Left cardiac atrium (tissue), 4 donors: ENCODE measurements at places on chromosomes 16 and 17. TPM values are rescaled to one million over a fixed set of nuclear protein-coding genes. Genes with fewer than 3 reads are reported as not detected.

DNA sequence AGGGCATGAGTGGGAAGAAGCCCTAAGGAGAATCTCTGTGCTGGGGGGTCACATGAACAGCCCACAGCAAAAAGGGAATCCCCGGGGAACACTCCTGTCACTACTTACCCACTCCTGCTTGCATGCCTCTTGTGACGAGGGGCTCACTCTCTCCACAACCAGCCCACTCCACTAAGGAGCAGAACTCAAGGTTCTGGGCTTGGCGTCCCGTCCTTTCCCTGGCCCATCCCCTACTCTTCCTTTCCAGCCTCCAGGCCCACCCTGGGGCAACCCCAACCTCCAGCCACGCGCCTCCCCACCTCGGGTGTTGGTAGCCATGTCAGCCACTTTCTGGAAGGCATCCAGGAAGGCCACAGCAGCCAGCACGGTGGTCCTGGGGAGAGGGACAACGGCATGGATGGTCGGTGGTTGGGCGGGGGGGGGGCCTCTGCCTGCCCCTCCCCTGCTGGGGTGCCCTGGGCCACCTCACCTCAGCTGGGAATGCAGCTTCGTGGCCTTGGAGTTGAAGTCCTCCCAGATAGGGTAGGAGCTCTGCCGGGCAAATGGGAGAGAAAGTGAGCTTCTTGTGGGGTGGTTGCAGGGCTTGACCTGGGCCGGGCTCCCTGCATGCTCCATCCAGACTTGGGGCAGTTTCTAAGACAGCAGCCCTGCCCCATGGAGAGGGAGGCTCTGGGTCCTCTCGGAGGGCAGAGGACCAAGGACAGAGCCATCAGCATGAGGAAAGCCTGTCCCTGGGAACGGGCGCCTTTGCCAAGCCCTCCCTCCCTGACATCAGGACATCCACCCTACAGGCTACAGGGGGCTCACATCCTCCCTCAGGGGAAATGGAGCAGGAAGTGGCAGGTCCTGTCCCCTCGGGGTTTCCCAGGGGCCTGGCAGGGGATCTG lies 5.1 kb downstream of the MTSS2 start:
- DNase-seq: peak; percentile 23

DNA sequence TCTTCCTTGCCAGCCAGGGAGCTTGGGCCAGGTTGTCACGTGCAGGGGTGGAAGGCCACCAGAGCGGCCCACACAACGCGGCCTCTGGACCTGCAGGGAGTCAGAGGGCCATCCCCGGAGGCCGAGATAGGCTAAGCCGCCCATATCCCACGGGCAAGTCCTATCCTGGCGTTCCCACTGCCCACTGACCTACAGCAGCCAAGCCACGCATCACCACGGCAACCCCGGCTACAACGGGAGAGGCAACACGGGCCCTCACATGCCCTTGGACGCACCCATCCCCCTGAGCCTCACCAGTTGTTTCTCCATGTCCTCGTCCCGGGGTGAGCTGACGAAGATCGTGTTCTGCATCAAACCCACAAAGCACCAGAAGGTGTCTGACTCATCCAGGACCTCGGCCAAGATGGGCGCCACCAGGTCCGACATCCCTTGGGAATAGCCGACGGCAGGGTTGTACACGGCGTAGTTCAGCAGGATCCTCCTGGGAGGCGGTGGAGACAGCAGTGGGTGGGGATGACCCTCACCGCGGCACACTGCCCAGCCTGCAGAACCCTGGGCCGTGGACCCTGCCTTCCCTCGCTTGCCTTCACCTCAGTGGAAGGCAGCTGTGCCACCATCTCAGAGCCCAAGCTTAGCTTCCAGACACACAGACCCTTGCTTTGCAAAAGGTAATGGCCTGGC lies 88.2 kb downstream of the TBC1D16 start:
- DNase-seq: no peak

- no peak for DNase-seq
Observed at GRCh38 chr17:82283208-82283749, 9.8 kb upstream of the CSNK1D start.

DNA sequence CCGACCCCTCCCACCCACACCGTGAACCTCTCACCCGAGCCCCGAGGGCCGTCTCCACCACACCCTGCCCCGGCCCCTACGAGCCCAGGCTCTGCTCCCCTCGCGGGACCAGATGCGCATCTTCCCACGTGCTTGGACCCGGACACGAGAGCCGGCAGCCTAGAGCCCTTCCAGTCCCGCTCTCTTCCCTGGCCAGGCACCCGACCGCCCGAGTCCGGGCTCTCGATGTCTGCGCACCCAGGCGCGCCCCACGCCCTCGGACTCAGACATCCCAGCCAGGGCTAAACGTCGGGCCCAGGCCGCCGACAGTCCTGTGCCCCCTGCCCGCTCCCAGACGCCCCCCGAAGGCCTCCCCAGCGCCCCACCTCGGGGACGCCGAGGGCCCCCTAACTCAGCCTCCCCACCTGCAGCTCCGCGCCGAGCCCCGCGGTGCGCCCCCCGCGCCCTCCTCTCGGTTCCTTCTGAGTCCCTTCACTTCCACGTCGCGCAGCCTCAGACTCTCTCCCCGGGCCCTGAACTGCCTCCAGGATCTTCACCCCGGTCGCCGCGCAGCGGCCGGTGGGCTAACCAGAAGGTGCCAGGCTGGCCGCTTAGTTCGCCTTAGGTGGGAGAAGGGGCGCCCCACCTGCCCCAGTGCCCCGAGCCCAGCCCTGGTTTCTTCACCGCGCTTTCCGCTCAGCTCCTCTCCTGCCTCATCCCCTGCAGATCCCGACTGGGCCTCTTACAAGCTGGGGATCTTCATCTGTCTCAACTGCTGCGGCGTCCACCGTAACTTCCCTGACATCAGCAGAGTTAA lies 688 bp downstream of the ADAP2 start:
- peak; percentile 31 for DNase-seq

DNA sequence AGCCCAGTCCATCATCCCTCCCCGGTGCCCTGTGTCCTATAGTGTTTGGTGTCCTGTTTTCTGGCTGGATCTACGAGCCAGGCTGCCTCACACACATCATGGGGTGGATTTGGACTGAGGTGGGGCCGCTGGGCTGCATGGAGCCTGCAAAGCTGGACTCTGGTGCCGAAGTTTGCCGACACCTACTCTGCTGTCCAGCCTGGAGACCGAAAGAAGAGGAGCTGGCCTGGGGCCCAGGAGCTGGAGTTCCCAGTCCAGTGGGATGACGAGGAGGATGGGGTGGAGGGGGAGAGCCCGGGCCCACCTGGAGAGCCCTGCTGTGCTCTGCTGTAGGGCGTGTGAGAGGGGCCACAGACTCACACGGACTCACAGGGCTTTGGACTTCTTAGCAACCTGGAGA lies 40.3 kb upstream of the ENPP7 start:
- no peak for DNase-seq

ADAP2 gene
- 11.0 TPM for total RNA-seq

KCNH6 gene
- total RNA-seq: not detected

KRT20 gene
- total RNA-seq: not detected
